ENCODE measurements at places on chromosomes 16 and 17.
A peak's percentile ranks its signal among the peaks of the same experiment; 100 is the strongest.

DNA sequence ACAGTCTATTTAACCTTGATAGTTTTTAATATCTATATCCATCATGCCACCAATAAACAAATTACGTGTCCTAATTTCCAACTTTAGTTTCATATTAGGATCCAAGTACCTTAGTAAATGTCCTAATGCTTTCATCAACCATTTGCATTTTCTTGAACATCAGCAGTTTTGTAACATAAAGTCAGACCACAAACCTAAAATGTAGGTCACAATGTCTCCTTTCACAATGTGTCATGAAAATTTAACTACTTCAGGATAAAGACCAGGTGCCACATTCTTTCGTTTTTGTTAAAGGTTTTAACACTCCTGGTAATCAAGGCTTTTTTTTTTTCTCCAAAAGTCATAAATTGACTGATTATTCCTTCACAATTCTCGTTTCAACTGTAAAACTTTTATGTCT, 310.7 kb upstream of the PMFBP1 start:
- DNase-seq: no peak

GRCh38 chr16:85936816-85937215, 37.9 kb downstream of the IRF8 start:
- DNase-seq: no peak

GRCh38 chr17:16962804-16963203, 9.1 kb downstream of the TNFRSF13B start:
- no peak for DNase-seq

DNA sequence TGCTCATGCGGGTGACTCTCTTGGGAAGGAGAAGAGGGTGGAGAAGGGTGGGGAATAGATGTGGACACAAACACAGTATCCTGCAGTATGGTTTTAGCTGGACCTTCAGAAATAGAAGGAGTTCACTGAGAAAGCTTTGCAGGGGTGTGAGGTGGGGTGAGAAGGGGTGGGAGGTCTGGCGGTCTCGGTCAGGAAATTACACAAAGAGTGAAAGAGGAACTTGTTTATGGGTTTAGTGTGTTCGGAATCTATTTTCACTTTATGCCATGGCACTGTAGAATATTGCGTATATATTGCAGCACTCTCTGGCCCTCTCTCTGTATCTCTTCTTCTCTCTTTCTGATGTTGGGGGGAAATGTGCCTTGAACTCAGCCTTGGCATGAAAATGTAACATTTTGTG, 148.2 kb upstream of the GOT2 start:
- no peak for DNase-seq

- DNase-seq: peak; percentile 62
Measured at GRCh38 chr16:8675183-8676159, 1.1 kb downstream of the ABAT start.

DNA sequence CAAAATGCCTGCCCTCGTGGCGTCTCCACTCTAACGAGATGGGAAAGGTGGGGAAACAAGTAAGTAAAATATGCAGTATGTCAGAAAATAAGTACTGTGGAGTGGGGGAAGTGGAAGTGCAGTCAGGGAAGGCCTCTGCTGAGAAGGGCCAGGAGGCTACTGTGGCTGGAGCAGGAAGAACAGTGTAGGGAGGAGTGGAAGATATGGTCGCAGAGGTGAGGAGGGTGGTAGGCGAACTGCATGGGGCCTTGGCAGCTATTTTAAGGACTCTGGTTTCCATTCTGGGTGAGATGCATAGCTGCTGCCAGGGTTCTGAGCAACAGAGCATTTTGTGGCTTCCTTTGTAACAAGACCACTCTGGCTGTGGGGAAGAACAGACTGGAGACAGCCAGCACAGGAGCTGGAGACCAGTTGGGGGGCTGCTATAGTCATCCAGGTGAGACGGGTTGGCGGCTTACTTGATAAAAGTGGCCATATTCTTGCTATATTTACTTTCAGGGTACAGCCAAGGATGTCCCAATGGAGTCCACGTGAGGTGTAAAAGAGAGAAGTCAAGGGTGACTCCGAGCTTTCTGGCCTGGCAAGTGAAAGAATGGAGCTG, 42.6 kb downstream of the CYTH1 start:
- peak; percentile 20 for DNase-seq

GRCh38 chr16:62213763-62214162, 177.5 kb upstream of the CDH8 start:
- DNase-seq: no peak

DNA sequence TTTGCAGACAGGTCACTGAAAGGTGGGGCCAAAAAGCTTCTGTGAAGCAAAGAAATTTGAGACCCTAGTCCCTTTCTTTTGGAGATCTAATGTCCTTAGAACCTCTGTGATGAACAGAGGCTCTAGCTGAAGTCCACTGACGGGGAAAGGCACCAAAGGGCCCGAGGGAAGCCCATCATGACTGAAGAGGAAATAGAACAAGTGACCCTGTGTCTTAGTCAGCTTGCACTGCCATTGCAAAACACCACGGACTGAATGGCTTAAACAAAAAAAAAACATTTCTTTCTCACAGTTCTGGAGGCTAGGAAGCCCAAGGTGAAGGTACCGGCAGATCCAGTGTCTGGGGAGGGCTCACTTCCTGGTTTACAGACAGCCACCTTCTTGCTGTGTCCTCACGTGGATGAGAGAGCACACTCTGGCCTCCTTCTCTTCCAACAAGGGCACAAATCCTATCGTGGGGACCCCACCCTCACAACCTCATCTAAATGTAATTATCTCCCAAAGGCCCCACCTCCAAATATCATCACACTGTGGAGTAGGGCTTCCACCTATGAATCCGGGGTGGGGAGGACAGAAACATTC, 24.3 kb upstream of the ASGR2 start:
- no peak for DNase-seq

DNA sequence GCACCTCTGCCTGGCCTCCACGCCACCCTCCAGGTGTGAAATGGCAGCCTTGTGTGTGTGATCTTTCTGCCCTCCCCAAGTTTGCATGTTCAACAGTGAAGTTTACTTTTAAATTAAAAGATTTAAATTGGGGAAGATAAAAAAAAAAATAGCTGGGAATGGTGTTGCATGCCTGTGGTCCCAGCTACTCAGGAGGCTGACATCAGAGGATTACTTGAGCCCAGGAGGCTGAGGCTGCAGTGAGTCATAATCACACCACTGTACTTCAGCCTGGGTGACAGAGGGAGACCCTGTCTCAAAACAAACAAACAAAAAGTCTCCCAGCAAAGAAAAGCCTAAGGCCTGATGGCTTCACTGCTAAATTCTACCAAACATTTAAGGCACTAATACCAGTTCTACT, 35.4 kb upstream of the RNF43 start:
- DNase-seq: no peak

DNA sequence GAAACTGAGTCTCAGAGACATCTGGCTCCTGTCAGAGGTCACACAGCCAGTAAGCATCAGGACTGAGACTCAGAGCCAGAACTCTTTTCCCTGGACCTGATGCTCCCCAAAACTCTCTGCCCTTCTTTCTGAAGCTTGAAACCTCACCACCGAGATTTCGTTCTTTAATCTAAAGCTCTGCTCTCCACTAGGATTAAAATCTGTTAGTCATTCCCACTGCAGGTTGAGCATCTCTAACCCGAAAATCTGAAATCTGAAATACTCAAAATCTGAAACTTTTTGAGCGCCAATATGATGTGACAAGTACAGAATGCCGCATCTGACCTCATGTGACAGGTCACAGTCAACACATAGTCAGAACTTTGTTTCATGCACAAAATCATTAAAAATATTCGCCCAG, 2.2 kb downstream of the CDH16 start:
- DNase-seq: no peak

- DNase-seq: no peak
Measured at GRCh38 chr16:49673442-49673841, 182.5 kb downstream of the ZNF423 start.

DNA sequence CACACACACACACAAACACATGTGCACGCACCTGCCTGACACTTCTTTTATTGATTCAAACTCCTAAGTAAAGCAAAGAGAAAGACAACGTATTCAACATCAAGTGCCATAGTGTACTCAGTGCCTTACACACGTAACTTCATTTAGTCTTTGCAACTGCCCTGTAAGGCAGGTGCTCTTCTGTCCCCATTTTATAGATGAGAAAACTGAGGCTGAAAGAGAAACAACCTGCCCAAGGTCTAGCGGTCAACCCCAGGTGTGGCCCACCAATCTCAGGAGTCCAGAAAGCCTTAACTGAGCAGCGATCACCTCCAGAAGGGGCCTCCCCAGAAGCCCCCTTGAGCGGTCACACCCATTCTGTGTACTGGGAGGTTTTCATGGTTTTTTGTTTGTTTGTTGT, 10.3 kb upstream of the GSG1L start:
- DNase-seq: no peak

DNA sequence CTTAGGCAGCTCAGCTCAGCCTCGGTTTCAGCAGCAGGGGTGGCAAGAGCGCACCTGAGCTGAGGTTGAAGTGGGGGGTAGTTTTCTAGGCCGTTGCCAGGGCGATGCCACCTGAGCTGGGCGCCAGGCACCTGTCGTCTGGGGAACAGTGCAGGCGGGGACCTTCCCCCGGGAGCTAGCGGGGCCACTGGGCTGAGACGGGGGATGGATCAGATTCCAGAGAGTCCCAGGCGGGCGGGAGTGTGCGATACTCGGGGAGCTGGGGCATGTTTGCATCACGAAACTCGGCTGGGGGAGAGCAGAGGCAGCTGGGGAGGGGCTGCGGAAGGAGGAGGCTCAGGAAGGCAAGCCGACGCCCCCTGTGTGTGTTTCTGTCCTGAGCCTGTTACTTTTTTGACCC, 477 bp upstream of the CLDN9 start:
- no peak for DNase-seq

DNA sequence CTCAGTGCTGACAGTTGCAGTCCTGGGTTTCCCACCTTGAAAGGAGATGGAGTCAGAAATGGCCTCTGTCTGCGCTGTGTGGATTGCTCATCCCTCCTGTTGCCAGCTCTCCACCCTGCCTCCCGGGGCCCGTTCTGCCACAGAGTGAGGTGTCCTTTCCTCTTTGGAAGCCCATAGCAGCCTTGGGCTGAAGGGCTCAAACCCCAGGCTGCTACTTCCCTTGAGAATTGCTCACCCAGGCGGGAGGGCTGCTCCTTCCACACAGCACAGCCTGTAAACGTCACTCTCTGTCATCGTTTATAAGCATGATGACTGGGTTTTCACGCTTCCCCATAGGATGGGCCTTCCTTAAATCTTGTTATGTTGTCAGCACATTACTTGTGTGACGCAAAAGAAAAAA, 62.7 kb downstream of the FOXK2 start:
- DNase-seq: no peak

DNA sequence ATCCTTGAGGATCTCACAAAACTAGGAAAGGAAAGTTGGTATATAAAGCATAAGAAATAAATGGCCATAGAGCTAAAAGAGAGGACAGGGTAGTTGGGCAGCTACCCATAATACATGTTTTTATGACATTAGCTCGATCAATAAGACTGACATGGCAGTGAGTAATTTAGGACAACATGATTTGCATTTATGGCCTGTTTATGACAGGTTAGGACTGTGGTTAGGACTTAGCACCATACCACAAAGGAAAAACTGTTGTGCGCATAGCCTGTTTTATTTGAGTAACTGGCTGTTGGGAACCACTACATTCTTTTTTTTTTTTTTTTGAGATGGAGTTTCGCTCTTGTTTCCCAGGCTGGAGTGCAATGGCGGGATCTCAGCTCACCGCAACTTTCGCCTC, 18.0 kb upstream of the TRIM37 start:
- no peak for DNase-seq

DNA sequence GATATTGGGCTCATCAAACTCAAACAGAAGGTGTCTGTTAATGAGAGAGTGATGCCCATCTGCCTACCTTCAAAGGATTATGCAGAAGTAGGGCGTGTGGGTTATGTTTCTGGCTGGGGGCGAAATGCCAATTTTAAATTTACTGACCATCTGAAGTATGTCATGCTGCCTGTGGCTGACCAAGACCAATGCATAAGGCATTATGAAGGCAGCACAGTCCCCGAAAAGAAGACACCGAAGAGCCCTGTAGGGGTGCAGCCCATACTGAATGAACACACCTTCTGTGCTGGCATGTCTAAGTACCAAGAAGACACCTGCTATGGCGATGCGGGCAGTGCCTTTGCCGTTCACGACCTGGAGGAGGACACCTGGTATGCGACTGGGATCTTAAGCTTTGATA, 2.6 kb upstream of the HPR start:
- DNase-seq: no peak

GRCh38 chr17:437545-437944, 84.9 kb upstream of the RPH3AL start:
- DNase-seq: no peak

- no peak for DNase-seq
Measured at GRCh38 chr17:80232438-80232837, 12.2 kb downstream of the SLC26A11 start.

GRCh38 chr16:29779474-29779873, 1.4 kb downstream of the ZG16 start:
- no peak for DNase-seq

GRCh38 chr17:57352665-57353175, 96.4 kb downstream of the MSI2 start:
- no peak for DNase-seq

- no peak for DNase-seq
Measured at GRCh38 chr16:69859105-69859989, 91.8 kb upstream of the CLEC18A start.

DNA sequence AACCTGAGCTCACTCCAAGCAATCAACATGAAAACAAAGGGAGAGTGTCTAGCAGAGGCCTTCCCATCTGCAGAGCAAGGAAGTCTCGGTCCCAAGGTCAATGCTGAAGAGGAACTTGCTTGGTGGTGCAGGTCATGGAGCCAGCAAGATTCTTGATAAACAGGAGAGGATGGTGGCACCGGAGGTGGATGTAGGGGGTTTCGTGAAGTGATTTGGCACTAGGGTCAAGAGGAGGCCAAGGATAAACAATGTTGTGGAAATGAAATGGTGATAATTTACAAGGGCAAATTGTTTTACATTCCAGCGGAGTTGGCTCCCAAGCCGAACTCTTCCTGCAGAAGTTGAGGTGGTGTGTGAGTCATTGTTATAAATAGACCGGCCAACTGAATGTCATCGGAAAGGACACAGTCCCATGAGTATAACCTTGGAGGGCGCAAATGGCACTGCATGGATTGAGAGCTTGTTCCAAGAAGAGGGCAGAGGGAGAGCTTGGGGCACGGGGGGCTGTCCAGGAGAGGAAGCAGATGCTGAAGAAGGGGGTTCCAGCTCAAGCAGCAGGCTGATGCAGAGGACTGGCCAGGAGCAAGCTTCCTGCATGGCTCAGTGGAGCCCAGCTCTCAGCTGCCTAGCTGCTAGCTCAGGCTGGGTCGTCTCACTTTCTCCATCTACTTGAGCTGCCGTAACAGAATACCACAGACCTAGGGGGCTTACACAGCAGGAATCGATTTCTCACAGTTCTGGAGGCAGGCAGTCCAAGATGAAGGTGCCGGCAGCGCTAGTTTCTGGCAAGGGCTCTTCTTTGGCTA, 136.6 kb downstream of the COPRS start:
- DNase-seq: no peak

Data from natural killer cell treated with Interleukin-12 subunit alpha and Interleukin-12 subunit beta and Interleukin-15 and Interleukin-18, amount 100 ng/mL, for 72 hours (primary cell).